Stimulated activated CD4-positive, alpha-beta T cell treated with anti-CD3 and anti-CD28 coated beads, Interleukin-15, amount 100 ng/mL, for 1 hour (primary cell): ENCODE measurements at places on chromosomes 12 and 14.

DNA sequence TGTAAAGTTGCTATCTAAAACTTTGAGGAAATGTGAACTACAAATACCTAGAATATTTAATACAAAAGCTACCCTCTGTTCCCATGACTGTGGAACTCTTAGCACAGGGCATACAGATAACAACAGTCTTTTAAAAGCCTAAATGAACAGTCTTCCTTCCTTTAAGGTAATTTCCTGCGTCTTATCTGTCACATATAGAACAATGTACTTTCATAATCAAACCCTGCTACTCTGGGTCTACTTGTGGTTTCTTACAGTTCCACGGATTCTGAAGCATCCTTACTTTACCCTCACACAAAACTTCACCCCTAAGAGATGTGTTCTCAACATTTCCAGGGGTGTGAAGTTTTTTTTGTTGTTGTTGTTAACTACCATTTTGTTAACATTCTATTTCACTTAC is 5.1 kb downstream of the PKP2 start:
- DNase-seq = no peak

DNA sequence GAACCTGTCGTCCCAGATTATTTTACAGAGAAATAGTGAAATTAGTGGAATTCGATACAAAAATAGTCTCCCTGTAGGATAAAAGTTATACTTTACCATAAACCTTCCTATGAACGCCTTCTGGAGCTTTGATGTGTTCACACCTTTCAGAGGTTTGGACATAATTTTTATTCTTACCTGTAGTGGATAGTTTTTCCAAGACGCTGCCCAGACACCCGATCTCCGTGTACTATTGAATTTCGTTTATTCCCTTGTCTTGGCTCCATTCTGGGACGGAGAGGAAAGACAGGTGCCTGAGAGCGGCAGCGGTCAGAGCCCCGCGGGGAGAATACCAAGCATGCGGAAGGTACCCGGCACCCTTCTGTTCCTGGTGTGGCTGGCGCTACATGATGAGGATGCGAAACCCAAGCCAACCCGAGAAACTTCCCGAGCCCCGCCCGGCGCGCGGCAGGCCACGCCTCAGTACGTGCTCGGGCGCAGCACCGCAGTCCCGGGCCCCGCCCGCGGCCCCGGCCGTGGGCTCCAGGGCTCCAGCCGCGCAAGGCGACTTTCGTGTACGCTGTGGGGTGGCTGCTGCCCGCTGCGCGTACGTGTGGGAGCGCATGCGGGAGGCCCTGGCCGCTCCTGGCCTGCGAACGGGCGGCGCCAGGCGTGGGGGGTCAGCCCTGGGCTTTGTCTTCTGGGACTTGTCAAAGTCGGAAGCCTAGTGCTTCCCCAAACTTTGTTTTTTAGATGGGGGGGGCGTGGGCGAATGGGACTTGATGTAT is 11.3 kb upstream of the SNAPC1 start:
- peak; percentile 57 for DNase-seq

GRCh38 chr14:92461891-92462290 is 51.7 kb upstream of the RIN3 start:
- DNase-seq = no peak

GRCh38 chr12:3165078-3165980 is 88.2 kb downstream of the TSPAN9 start:
- no peak for DNase-seq

- DNase-seq = no peak
Measured at GRCh38 chr12:65715961-65716360, 108.3 kb upstream of the HMGA2 start.

DNA sequence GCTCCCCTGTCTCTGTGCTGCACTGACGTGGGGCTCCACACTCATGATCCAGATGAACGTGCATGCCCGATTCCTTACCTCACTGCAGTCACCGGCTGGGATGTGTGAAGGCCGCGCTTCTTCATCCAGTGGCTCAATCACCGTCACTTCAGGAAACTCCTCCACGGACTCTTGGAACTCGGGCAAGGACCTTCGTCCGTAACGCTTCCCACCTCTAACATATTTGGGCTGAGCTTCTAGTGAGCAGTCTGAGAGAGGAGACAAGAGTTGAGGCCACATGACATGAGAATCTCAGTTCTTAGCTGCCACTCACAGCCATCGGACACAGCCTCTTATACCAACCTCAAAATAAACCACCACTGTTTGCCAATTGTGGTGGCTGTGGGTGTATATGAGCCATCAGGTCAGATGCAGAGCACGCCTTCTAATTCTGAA is 38.3 kb downstream of the NIN start:
- DNase-seq = no peak

- DNase-seq = no peak
Measured at GRCh38 chr12:9888665-9889273, 7.5 kb downstream of the KLRF2 start.

DNA sequence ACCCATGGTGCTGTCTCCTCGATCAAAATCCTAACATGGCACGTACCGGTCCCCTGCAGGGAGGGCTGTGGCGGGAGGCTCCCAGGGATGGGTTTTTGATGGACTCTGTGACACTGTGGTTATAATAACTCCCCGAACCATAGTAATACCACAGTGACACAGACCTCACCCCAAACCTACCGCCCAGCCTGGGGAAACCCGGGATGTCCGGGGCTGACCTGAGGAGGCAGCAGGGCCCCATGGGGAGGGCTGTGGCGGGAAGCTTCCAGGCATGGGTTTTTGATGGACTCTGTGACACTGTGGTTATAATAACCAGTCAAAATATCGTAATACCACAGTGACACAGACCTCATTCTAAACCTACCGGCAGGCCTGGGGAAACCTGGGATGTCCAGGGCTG is 378.0 kb downstream of the TMEM121 start:
- no peak for DNase-seq

- DNase-seq = no peak
Measured at GRCh38 chr14:56888274-56888673, 78.0 kb upstream of the OTX2 start.

GRCh38 chr14:98858158-98858557 is 413.8 kb downstream of the BCL11B start:
- DNase-seq = no peak
